ENCODE measurements at places on chromosomes 6 and 20. TPM values are rescaled to one million over a fixed set of nuclear protein-coding genes. Genes with fewer than 3 reads are reported as not detected.

DNA sequence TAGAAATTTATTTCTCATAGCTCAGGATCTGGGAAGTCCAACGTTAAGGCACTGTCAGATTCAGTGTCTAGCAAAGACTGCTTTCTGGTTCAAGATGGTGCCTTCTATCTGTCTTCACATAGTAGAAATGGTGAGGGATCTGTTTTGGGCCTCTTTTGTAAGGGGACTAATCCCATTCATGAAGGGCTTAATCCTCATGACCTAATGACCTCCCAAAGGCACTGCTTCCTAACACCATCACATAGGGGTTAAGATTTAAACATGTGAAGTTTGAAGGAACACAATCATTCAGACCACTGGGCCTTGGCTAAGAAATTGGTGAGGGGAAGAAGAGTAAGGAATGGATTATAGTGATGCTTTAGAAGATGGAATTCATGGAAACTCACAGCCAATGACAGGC is 237.6 kb downstream of the PACRG start:
- DNase-seq: no peak

- DNase-seq: no peak
Observed at GRCh38 chr6:85252552-85252951, 197.3 kb upstream of the NT5E start.

The GPX5 gene
- total RNA-seq: not detected

- DNase-seq: no peak
Observed at GRCh38 chr6:44538131-44538806, 150.8 kb downstream of the CDC5L start.

DNA sequence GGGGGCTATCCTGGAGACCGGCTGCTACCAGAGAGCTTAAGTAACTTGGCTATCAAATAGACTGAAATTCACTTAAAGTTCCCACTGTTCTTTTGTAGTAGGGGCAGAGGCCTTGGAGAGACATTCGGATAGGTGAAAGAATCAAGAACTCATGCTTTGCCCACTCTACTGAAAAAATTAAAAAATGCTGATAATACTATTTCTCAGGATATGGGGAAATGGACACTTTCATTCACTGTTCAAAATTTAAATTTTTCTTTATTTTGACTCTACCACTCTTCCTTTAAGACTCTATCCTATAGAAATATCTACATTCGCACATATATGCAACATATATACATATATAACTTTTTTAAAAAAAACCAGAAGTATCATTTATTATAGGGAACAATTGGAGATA is 117.8 kb upstream of the CHD6 start:
- DNase-seq: no peak

- no peak for DNase-seq
Observed at GRCh38 chr6:166643891-166644590, 17.0 kb upstream of the RPS6KA2 start.

DNA sequence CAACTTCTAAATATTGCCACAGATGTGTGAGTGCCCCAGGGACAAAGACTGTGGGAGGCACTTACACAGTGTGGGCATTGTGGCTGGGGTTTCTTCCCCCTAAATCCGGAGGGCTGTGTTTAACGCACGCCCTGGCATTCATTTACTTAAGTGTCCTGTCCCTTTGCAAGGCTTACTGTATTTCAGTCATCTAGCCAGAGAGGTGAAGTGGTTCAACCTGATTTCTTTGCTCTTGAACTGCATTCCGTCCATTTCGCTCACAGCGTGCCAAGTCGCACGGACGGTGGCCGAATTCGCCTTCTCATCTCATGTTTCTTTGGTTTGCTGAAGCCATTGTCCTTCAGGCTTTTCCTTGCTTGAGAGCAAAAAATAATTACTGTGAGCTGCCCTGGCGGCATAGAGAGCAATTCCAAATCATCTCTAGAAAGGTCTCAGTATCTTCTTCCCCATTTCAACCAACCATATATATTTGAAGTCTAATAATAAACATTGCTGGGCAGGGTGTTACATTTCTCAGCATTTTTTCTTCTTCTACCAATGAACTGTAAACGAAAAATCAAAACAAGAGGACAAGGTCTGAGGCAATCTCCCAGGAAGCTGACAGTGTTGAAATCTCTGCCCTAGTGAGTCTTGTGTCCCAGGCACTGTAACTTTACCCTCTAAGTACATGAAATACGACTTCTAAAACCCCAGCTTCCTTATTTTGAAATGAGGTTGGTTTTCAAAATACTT is 16.9 kb downstream of the SYTL3 start:
- no peak for DNase-seq

The ABHD16B gene
- total RNA-seq: not detected

- peak; percentile 49 for DNase-seq
Observed at GRCh38 chr20:32918296-32918695, 59.6 kb downstream of the EFCAB8 start.

The PREX1 gene
- 11.3 TPM for total RNA-seq

GRCh38 chr20:53175135-53175780 is 203.1 kb downstream of the TSHZ2 start:
- no peak for DNase-seq

DNA sequence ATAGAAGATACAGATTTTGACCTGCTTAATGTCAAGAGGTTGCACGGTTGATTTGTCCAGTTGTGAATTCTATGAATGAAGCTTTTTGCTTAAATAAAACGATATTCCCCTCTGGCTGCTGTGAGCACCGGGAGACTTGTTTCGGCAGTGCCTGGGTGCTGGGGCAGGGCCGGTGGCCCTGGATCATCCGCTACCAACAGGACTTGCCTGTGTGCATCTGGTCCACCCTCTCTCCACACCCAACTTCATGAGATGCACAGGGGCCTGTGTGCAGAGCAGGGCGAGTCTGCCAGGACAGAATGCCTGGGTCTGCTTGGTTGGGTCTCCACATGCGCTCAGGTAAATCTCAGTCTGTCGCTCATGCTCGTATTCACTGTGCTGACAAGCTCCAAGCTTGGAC is 65.5 kb downstream of the TSHZ2 start:
- DNase-seq: no peak

The ESR1 gene
- 2.6 TPM for total RNA-seq

DNA sequence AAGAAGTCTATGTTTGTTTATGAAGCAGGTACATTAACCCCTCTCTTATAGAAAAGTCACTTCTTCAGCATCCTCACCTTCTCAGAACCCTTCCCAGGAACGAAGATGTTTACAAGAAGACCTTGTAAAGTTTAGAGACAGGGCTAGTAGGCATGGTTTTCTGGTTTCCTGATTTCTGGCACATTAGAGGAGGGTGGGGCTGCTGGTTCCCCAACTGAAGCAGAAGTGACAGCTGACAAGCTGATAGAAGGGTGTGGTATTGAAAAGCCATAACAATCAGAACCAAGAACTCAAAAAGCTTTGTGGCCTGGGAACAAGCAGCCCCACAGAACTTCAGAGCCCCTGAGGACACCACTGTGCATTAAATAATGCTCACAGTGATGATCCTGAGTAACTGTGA is 91.2 kb downstream of the RTN4IP1 start:
- no peak for DNase-seq

- DNase-seq: no peak
Observed at GRCh38 chr20:53237461-53237860, 265.3 kb downstream of the TSHZ2 start.

The SIRPB2 gene
- 1.2 TPM for total RNA-seq

DNA sequence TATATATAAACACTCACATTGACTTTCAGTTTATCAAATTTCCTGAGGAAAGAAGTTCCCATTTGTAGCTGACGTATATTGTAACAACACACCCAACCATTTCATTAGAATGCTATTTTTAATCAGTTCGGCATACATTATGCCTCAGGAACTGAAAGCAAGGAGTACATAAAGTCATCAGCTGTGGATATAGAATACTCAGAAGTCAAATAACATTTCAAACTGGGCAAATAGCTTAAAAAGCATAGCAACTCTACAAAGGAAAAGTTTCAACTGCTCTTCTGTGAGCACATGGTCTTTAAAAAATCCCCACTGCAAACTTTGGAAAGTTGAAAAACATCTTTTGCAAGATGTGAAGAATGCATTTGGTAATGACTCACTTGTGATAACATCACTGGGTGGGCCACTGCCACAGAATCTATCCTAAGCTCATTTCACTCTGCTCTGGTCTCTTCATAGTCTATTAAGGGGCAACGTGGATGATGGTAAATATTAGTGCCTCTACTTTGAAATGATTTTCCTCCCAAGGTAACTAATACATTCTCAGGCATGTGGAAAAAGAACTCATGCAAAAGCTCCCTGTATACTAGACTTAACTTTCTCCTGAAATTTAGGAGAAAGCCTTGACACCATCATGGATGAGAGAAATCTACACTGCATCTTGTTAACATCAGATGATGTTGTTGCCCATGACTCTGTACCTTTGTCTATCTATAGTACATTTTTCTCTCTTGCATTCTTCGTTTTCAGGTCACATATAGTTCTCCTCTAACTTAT is 49.2 kb downstream of the FYN start:
- DNase-seq: no peak

DNA sequence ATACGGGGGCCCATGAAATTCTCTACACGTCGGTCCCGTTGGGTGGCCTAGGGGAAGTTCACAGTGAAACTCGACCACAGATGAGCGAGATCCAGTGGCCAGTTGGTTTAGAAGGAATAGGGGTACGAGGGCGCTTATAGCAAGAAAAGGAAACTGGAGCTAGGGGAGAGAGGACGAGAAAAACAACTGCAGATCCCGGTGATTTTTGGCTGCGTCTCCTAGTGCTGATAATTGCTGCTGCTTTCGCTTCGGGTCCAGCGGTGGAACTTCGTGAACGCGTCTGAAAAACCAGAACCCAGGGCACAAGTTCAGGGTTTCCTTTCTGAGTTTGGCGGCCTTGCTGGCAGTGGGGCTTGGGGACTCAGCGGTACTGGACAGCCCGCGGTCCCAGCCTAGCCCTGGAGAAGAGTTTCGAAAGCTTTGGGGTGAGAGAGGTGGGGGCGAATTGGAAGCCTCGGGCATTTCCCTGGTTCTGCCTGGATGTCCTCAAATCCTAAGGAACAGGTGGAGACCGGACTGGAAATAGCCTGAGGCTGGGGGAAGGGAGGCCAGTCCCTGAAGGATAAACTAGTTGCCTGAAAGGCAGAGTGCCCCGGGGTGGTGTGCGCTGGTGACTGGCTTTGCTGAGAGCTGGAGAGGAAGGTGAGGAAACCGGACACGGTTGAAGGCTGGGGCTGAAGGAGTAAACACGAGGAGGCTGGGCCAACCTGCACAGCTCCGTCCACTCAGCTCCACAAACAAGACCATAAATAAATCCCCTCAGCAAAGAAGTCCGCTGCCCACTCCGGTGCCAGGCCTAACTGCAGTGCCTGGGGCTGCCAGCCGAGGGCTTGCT is 793 bp downstream of the GMPR start:
- peak; percentile 84 for DNase-seq

- no peak for DNase-seq
Observed at GRCh38 chr6:156585859-156586258, 191.3 kb upstream of the ARID1B start.

DNA sequence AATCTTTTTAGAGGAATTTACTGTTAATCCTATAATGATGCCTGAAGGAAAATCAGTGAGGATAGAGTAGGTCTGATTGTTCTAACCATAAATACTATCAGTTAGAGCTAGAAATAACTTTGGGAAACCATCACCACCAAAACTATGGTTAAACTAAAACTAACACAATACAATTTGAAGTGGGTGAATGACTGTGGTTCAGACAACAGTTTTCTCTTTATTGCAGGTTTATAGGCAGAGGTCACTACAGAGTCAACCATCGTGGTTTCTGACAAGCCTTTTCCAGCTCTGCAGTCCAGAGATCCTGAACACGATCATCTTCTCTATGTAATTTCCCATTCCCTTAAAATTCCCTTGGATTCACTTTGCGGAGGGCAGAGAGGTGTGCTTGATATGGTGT is 134.3 kb downstream of the IBTK start:
- no peak for DNase-seq

DNA sequence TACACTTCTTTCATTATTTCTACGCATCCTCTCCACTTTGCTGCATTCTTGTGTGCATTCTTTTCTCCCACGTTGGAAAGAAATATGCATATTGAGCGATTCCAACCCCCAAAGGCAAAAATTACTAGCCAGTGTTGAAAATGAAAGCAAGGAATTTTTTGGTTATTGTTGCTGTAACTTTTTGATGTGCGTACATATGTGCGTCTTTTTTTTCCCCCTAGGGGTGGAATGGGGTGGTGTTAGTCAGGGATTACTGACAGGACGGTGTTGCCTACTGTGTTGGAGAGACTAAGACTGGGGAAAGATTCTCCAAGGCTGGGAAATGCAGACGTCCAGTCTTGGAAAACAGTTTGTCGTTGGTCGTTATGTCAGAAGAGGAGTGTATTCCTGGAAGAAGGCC is 44.2 kb upstream of the ESR1 start:
- DNase-seq: no peak

DNA sequence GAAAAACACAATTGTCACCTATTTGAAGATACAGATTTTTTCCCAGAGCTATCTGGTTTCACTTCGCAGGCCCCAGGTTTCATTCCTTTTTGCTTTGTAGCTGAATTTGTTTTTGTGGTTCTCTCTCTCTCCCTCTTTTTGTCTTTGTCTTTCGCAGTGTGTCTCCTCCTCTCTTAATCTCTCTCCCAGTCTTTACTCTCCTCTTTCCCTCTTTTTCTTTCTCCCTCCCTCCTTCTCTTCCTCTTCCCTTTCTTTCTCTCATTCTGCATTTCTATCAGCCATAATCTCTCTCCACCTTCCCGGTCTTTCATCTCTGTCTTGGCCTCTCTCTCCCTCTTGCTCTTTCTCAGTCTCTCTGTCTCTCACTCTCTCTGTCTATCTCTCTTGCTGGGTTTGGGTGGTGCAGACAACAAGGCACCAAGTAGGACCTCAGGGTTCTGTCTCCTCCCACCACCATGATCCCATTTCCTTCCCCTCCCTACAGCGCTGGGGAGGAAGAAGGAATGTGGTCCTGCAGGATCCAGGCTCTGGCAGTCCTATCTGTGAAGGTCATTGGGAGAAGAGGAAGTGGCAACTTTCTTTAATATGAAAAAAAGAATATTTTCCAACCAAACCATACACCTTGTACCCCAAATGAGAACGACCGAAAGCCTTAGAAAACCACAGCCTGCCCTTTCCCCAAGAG is 63.2 kb downstream of the BANF2 start:
- DNase-seq: no peak

The HSPA1L gene
- 0.83 TPM for total RNA-seq

- DNase-seq: no peak
Observed at GRCh38 chr20:8744228-8744844, 324.6 kb upstream of the PLCB4 start.

The TAF4 gene
- total RNA-seq: 27.9 TPM

DNA sequence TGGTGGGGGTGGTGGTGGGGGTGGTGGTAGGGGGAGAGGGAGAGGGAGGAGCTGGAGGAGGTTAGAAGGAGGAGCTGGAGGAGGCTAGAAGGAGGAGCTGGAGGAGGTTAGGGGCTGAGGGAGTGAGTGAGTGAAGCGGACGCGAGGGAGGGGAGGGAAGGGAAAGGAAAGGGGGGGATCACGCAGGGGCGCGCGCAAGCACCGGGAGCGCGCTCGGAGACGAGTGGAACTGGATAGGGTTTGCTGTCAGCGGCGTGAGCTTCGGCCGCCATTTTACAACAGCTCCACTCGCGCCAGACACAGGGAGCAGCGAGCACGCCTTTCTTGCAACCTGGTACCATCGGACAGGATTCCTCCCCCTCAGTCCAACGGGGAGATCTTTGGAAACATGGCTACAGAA is 90.5 kb upstream of the FERMT1 start:
- DNase-seq: no peak
